IPS-NIHi11 (cell line): ENCODE measurements at places on chromosomes 1 and 21.

DNA sequence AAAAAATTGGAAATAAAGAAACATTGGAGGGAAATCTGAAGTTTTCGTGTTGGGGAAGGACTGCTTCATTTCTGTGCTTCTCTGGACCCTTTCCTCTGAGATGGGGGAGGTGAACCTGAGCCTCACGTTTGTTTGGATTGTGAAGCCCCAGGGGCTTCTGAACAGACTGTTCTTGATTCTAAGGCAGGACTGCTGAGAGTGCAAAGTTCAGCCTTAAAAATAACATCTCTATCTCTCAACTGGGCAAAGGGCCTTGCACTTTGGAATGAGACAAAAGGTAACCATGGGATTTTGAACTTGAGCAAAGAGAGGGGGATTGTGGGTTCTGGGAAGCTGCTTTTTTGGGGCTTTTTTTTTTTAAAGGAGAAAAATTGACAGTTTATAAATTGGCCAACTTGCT is 45.0 kb downstream of the GPR88 start:
- no peak for DNase-seq

DNA sequence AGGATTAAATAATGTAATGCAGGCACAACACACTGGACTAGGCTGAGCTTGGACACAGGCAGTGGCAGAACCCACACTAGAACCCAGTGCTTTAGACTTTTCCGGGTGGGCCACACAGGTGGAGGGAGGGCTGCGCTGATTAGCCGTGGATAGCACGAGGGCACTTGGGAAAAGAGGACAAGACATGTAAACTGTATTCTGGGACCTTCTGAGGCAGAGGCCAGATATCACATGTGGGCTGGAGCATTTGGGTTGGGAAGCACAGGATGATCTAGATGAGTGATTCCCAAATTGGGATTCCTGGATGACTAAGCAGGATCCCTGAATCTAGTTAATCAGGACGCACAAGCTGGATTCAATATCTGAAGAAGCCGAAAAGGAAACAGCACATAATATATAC is 20.3 kb upstream of the A3GALT2 start:
- DNase-seq, result no peak

GRCh38 chr1:56374026-56374974 is 205.1 kb downstream of the PLPP3 start:
- no peak for DNase-seq

DNA sequence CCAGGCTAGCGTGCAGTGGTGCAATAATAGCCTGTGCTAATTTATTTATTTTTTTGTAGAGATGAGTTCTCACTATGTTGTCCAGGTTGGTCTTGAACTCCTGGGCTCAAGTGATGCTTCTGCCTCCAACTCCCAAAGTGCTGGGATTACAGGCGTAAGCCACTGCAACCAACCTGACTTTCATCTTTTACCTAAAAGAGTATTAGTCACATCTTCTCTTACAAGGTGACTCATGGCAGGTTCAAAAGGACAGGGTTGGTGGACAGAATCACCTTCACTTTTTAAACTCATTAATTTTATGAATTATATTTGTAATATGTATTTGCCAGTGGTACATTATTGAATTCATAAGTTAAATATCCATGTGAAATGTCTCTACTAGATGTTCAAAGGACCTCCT is 18.1 kb downstream of the JAM2 start:
- no peak for DNase-seq

GRCh38 chr1:39960431-39960958 is 5.5 kb downstream of the MFSD2A start:
- peak; percentile 59 for DNase-seq

GRCh38 chr1:208942394-208943130 is 641.0 kb upstream of the CAMK1G start:
- DNase-seq, result no peak

DNA sequence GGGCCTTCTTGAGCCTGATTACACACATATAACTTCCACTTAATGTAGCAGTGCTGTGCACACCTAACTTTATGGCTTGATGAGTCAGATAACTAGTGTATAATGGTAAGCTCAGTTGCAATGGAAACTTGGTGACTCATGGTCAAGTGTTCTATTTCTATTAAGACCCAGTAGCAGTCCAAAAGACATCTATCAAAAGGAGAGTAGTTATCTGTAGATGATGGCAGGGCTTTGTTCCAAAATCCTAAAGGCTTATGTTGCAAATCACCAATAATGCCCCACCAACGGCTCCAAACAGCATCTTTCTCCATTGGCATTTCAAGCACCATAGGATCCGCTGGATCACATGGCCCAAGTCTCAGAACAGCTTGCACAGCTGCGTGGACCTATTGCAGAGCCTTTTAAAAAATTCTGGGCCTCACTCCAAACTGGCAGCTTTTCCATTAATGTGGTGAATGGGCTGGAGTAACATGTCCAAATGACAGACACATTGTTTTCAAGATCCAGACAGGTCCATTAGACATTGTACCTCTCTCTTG is 566.8 kb upstream of the USP24 start:
- no peak for DNase-seq

- peak; percentile 9 for DNase-seq
Observed at GRCh38 chr21:35428489-35428888, 379.4 kb upstream of the RUNX1 start.

- DNase-seq, result no peak
Observed at GRCh38 chr21:42277593-42277992, 37.6 kb downstream of the TFF3 start.

DNA sequence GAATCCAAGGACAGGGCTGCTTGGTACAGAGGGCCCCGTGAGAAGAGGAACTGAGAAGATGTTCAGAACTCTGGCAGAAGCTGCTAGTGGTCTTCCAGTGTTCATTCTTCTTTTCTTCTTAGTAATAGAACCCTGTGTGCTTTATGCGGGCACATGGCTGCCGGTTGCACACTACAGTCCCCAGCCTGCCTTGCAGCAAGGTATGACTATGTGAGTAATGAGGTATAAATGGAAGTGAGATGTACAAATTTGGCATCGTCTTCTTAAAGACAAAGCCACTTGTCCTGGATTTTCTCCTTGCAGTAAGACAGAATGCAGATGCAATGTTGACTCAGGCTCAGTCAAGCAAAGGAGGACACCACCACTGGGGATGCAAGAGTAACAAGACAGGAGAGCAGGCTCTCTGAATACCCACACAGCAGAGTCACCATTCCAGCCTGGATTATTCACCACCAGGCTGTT is 15.0 kb upstream of the ATP1B1 start:
- no peak for DNase-seq

DNA sequence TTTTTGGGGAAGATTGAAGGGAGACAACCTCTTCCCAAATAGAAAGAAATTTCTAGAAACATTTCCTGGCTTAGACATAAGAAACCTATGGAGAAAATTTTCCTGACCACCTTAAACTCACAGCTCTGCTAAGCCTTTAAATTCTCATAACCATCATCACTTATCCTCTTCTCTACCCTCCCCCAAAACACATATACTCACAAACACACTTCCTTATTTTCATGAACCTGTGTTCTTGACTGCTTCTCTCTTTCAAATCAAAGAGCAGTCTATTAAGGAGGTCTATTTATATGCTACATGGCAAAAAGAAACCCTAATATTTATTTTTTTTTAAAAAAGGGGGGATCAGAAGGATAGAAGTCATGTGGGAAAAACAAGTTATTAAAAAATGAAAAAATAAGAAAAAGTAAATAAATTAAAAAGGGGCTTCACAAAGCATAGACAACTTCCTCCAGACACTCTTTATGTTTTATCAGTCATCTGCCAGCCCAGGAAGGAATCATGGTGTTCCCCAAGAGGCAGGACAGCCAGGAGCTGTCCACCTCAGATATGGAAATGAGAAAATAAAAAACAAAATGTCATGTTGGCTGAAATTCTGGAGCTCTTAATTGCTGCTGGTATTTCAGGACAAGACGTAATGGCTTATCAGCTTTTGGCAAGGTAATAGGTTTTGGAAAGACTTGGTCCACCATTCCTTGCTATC is 12.8 kb upstream of the RGS2 start:
- no peak for DNase-seq

DNA sequence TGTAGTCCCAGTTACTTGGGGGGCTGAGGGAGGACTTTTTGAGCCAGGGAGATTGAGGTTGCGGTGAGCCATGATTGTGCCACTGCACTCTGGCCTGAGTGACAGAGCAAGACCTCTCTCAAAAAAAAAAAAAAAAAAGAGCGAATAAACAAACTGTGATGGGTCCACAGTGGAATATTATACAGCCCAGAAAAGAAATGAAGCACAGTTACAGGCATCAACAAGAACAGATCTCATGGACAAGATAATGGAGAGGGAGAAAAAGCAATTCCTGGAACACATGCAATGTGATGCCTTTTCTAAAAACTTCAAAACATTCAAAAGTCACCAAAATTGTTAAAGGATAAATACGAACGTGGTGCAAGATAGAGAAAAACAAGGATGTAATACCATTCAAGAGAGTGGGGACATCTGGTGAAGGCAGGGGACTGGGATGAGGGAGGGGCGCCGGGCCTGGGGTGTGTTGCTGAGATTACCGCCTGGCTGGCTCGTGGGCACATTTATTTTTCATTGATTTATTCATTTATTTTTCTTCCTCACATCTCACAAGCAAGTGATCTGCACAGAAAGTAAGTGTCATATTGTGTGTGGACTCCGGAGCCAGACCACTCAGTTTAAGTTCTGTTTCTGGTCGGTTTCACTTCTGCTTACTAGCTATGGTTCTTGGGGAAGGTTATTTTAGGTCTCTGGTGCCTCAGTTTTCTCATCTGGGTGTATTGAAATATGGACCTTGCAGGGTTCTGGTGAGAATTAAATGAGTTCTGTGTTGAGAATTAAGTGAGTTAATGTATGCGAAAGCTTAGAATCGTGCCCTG is 30.1 kb downstream of the ABCG1 start:
- no peak for DNase-seq

DNA sequence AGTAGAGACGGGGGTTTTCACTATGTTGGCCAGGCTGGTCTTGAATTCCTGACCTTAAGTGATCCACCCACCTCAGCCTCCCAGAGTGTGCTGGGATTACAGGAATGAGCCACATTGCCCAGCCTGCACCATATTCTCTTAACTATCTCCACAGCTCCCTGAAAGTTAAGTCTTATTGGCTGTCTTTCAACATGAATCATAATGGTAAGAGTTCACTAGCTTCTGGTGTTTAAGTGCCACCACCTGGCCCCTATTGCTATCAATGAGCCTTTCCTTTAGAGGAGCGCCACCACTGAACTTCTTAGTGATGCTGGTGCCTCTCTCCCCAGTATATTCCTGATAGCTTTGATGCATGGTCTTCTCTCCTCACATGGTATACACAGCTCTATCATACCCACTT is 15.7 kb downstream of the ZFYVE9 start:
- no peak for DNase-seq

- DNase-seq, result no peak
Observed at GRCh38 chr1:237416924-237417655, 375.1 kb downstream of the RYR2 start.

- DNase-seq, result peak; percentile 22
Observed at GRCh38 chr1:909861-910310, 13.8 kb upstream of the SAMD11 start.

- no peak for DNase-seq
Observed at GRCh38 chr1:172448995-172449584, 5.2 kb upstream of the PIGC start.

DNA sequence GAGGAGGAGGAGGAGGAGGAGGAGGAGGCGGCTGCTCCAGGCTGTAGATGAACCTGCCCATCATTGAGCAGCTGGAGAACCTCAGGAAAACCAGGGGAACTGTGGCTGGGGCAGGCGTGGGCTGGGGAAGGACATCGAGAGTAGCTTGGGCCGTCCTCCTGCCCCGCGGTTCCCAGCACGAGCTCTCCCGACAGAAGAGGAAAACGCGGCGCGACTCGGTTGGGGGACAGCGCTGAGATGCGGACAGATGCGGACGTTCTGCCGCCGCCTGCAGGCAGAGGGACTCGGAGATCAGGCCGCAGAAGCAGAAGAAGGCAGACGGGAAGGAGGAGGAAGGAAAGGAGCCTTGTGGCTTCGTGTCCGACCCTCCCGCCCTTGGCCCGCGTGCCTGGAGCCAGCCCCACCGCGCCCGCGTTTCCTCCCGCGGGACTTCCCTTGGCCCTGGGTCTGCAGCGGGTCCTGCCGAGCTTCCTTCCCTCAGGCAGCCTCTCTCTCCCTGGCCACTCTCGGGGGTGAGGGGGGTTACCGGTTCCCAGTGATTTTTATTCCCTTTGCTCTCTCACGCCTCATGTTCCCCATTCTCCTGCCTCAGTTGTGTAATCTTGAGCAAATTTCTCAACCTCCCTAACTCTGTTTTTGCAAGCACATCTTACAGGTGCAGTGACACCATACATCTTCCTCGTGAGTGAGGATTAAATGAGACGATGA is 1.7 kb upstream of the TNFRSF9 start:
- peak; percentile 80 for DNase-seq

- peak; percentile 78 for DNase-seq
Observed at GRCh38 chr1:245234217-245235081, 79.7 kb downstream of the KIF26B start.

DNA sequence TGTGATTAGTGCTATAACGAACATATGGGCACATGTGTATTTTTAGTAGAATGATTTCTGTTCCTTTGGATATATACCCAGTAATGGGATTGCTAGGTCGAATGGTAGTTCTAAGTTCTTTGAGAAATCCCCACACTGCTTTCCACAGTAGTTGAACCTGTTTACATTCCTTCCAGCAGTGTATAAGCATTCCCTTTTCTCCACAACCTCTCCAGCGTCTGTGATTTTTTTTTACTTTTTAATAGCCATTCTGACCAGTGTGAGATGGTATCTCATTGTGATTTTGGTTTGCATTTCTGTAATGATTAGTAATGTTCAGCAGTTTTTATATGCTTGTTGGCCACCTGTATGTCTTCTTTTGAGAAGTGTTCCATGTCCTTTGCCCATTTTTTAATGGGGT is 81.8 kb upstream of the SLC44A3 start:
- DNase-seq, result no peak

DNA sequence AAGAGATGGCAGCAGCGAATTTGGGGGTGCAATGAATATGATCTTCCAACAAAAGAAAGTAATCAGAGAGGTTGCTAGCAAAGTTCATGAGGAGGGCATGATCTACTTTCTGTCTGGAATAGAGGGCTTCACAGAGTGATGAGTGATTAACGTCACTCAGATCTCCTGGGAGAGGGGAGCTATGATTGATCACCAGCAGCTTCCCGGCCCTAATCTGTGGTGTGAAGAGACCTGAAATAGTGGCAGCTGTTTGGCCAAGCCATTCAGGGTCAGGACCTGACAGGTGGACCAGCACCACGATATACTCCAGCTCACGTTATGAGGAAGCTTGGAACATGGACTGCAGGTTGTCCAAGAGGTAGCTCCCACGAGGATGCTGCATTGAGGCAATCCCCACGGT is 19.9 kb upstream of the TMEM183A start:
- no peak for DNase-seq

DNA sequence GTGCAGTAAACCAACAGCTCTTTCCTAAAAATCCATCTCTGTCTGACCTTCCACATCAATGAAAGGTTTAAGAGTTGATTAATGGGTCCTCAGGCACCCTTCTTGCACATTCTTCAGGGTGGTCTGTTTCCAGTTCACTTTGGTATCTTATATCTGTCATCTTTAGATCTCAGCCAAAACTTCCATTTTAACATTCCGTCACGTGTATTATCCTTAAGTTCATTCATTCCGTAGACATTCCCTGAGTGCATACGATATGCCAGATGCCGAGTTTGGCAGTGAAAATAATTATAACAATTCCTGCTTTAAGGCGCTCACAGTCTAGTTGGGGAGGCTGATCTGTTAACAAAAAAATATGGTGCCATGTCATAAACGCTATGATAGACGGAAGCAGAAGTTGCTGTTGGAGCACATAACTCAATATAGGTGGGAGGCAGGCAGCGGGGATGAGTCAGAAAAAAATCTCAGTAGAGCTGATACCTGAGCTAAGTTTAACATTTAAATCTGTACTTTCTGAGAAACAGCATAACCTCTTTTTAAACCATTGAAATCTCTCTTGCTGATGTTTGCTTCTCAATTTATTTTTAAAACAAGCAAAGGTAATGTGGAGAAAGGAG is 59.6 kb upstream of the HOOK1 start:
- DNase-seq, result no peak
